SIG-M5 (cell line): ENCODE measurements at places on chromosomes 12 and 14.

DNA sequence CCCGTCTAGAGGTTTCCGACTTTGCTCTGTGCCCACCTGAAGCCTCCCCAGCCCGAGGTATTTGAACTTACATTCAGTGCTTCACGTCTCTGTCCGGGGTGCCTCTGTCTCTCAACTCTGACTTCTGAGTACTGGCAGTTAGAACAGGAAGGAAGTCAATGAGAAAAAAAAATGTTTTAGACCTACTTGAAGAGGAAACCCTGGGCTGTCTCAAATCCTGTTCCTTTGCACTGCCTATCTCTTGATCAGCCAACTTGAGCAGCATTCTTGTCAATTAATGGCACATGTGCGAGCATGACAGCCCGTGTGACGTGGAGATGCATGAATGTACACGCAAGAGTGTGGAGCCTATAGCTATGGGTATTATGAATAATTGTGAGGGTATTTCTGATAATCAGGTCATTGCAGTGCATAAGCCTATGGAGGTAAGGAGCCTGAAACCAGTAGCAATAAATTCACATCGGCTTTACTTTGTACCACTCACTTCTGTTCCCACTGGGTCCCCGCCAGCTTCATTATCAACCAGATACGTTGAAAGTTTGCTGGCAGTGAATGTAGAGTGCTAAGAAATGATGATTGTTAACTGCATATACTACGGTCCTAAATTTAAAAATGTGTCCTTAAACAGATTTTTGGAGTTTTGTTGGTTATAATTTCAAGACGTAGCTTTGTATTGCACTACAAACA lies at the start of gene ARHGDIB:
Gene ARHGDIB, minus strand, starts transcription at position 136 of the 687 bp plus-strand sequence. CDS start 10,889 bp downstream, outside the sequence.
- DNase-seq = peak; percentile 97

GRCh38 chr12:108253540-108253939 lies 85.6 kb downstream of the CMKLR1 start:
- DNase-seq = no peak

- DNase-seq = no peak
These were observed 20.4 kb downstream of the AKAP3 start for GRCh38 chr12:4628406-4628805.

DNA sequence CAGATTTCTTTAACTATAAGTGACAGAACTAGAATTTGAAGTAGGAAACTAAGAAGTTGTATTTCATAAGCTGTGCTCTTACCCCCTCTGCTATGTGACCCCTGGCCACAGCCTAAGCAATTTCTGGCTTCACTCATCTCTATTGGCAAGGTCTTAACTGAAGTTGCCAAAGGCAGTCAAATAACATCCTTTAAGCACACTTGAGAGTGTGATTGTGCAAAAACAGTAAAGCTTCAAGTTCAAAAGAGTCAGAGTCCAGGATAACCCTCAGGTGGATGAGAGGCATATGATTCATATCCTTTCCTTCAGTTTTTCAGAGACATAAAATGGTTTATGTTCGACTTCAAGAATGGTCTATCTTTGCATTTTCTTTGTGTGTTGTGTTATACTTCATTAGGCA lies 45.2 kb downstream of the GRIP1 start:
- no peak for DNase-seq

DNA sequence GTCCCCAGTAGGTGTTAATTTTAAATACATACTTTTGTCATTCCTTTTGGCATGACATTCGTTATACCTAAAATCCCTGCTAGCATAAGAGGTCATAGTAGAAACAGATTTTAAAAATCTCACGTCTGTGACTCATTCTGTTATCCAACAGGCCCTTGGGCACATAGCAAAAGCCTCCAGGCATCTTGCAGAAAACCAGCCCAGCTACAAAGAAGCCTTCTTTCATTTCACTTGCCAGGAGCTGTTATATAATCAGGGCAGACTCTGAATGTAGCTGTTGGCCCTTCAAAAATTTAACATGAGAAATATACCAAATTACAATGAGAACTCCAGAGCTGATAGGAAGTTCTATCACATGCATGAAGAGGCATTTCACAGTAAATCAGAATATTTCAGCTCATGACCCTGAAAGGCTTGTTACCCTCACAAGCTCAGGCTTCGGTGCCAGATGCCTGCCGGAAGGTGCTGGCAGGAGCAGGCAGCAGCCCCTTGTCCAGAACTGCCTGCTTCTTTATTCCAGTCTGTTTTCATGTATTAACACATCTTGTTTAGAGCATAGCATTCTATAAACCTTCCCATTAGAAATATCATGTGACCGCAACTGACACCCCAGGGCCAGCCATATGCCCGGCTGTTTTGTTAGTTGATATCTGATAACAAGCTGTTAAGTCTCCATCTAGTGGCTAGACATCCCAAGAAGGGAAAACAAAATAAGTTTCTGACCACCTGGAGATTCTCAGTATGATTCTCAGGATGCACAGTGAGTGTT lies 17.8 kb downstream of the E2F7 start:
- DNase-seq = no peak

DNA sequence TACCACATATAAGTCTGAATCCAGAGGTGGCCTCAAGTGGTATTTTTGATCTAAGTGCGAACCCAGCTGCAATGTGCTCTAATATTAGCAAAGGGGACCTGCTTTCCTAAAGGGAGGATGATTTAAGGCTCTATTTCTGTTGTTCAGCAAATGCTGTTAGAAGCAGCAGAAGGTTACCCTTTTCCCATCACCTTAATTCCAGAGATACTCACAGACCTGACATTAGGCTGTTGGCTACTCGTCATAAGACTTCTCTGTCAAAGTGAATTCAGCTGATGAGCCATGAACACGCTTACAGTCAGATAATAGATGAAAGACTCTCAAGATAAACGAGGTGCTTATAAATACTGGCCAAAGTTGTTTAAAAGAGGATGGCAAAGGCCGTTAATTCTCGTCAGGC lies 308.7 kb upstream of the DDHD1 start:
- no peak for DNase-seq

DNA sequence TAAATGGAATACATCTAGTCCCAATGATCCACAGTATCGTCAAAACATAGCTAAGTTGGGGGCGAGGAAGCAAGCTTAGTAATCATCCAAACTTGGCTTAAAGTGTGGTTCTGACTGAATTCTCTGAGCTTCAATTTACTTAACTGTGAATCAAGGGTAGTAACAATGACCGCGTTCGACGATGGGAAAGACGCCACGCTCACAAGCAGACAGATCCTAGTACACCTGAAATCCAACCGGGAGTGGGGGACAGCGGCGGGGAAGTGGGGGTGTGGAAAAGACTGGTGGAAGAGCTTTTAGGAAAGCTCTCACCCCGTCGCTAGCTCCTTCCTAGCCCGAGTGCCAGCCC lies 433 bp downstream of the COX16 start:
- DNase-seq = no peak

- no peak for DNase-seq
These were observed 1.4 kb upstream of the SMARCC2 start for GRCh38 chr12:56190695-56191155.

DNA sequence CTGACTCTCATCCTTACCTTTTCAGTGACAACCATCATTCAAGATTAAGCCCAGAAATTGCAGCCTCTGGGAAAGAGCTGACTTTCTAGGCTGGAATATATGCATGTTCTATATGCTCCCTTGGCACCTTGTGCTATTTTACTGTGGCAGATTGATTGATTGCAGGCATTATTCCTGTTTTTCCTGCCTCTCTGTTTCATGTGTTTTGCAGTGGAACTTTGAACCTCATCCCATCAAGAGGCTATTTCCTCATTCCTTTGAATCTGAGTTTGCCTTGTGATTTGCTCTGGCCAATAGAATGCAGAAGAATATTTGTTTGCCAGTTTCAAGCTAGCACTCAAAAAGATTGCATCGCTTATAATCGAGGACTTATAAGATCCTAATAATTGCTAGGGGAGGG lies 174.8 kb upstream of the DCN start:
- no peak for DNase-seq

DNA sequence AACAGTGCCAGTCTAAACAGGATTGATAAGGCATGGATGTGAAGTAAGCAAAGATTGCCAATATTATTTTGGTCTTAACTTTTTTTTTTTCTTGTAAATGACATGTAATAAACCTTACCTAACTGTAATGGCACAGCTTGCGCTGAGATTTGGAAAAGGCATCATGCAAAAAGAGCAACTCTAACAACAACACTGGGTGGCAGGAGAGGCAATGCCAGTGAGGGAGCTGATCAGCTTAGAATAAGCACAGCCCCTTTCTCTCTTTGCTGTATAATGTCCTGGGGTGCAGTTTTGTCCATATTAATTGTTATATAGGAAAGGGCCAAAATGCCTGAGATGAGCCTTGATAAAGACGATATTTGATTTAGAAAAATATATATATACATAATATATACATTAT lies 1589.7 kb upstream of the FLRT2 start:
- DNase-seq = no peak

DNA sequence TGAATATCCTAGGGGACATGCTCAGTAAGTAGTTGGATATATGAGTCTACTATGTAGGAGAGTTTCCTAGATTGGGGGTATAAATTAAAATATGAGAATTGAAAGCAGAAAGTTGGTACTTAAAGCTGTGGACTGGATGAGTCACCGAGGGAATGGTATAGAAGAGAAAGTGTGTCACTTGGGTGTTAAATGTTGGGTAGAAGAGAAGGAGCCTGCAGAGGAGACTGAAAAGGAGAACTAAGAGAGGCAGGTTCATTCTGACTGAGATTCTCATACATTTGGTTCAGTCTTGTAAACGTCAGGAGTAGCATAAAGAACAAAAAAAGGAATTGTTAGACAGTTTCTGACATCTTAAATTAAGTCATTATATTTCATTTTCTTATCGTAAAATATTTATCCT lies 19.9 kb downstream of the LRRC9 start:
- no peak for DNase-seq

GRCh38 chr12:20187456-20187855 lies 180.9 kb upstream of the PDE3A start:
- no peak for DNase-seq

DNA sequence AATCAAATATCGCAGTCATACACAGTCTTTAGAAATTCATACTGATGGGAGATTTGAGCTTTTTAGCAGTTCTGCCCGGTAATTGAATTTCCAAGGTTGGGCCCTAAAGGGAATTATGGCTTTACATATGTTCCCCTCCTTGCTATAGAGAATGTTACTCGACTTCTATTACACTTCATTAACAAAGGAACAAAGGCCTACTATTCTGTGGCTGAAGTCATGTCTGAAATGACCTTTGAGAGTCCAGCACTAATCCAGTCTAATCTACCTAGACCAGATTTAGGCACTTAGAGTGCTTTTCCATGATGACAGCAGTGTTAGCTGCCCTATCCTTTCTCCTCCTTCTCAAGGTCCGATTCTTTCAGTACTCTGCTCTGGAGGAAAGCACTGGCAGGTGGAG lies 305.3 kb downstream of the MED13L start:
- DNase-seq = no peak

- DNase-seq = no peak
These were observed 146.5 kb downstream of the ETV6 start for GRCh38 chr12:11795913-11796459.

- DNase-seq = no peak
These were observed 69.8 kb downstream of the SLC6A12 start for GRCh38 chr12:143964-144649.

DNA sequence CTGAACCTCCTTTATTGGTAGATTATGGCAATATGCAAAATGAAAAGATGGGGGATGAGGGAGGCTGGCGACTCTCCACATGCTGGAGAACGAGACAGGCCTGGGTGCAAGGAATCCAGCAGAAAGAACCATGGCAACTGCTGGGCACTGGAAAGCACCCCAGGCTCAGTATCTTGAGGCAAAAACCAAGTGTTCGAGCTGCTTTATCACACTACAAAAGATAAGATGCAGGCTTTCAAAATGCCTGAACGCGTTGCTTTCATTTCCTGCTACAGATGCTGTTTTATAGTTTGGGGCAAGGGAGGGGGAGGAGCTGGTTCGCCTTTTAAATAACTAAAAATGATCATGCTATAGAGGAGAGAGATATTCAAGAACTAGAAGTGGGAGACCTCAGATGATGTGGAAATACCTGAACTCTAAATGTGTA lies 38.9 kb downstream of the NIN start:
- no peak for DNase-seq

DNA sequence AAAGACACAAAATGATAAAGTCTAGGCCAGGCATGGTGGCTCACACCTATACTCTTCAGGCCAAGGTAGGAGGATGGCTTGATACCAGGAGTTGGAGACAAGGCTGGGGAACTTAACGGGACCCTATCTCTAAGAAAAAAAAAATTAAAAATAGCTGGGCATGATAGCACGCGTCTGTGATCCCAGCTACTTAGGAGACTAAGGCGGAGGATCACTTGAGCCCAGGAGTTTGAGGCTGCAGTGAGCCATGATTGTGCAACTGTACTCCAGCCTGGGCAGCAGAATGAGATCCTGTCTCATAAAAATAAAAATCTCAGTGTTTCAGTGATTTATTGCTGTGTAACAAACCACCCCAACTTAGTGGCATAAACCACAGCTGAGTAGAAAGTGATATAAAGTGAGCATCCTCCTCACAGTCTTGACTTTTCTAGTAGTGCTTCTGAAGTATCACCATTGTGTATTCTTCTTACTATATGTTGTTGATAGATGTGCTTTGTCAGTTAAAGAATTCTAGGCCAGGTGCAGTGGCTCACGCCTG lies 10.6 kb upstream of the ATF1 start:
- DNase-seq = no peak

DNA sequence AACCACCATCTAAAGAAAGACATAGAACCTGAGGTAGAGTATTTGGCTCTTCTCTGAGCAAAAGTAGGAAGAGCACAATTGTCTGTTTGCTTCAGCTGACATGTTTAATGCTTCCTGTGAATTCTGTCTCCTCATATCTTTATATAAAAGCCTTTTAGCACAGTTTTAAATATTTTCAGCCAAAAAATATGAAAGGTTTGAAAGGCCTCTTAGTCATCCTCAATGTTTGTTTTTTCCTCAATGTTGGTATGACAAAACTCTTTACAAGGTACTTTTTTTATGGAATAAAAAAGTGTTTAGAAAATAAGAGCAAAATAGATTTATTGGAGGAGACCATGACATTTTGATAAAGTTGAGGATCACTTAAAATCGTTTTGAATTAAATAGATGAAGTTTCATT lies 360.9 kb downstream of the NAV3 start:
- no peak for DNase-seq

- no peak for DNase-seq
These were observed 1028.9 kb upstream of the TMEM132C start for GRCh38 chr12:127238107-127238506.

DNA sequence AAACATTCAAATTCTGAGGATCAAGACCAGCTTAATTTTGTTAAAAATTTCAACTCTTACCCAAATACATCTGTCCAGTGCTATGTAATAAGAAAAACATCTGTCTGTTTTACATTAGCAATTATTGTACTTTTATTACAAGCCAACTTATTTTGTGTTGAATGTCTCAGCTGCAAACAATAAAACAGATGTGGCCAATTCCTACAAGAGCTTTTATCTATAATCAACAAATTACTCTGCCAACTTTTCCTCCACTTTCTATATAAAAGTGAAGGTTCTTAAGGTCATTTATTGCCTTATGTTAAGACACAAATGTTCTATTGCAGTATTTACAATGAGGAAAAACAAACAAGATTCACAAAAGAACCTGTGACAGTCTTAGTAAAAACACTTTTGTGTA lies 72.7 kb downstream of the NOVA1 start:
- no peak for DNase-seq

GRCh38 chr14:77565289-77565993 lies 51.0 kb downstream of the SPTLC2 start:
- peak; percentile 74 for DNase-seq

- DNase-seq = no peak
These were observed 39.2 kb upstream of the BMAL2 start for GRCh38 chr12:27293463-27293862.
